A172 (cell line): ENCODE measurements at places on chromosomes 7 and 10.
A peak's percentile ranks its signal among the peaks of the same experiment; 100 is the strongest.

- DNase-seq, result no peak
Measured at GRCh38 chr7:1844951-1845390, 174.9 kb downstream of the ELFN1 start.

DNA sequence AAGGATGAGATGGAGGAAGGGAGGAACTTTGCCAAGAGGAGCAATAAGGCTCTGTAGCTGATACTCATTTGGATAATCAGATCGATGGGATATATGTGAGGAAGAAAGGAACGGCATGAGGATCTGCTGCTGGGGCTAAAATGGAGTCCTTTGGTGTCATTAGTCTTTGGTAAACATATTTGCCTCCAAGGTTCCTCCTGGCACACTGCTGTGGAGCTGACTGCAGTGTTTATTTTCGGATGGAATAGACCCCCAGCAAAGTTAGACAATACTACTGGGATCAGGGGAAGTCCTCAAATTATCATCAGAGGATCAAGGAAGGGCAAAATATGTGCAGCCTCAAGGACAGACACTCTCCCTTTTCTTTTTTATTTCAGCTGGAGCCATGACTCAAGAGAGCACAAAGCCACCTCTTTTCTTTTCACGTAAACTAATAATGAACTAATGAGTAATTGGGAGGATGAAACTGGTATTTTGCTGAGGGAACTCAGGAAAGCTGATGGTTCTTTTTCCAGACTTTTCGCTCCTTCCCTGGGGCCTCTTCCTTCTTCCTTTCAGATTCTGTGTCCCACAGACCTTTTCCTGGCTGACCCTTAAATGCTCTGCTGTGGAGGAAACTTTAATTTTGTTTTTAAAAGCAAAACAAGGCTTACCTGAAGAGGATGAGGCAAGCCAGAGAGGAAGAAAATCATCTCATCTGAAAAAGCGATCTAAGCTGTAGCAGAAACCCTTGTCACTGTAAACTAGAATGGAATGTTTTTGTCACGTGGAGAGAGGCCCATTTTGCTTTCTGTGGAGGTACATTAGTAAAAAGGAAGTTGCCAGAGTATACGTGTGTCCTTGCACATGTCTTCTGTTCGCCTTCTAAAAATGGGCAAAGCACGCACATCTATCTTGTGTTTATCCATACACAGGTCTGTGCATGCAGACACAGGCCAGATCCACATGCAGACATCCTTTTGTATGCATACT is 33.3 kb downstream of the LRMDA start:
- DNase-seq, result no peak

DNA sequence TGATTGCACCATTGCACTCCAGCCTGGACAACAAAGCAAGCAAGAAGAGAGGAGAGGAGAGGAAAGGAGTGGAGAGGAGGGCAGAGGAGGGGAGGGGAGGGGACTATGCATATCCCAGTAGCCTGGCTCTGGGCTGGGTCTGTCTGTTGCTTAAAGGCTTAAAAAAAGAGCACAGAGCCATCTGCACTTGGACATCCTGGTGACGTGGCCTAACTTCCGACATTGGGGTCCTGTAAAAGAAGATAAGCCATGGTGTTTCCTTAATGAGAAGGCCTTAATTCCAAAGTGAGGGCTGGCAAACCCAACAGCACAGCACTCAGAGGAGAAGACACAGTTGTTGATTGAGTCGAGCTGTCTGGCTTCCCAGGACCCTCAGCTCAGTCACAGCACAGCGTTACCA is 352.6 kb downstream of the PAXIP1 start:
- DNase-seq, result no peak

- DNase-seq, result no peak
Measured at GRCh38 chr10:73471226-73471625, 24.6 kb downstream of the PPP3CB start.

DNA sequence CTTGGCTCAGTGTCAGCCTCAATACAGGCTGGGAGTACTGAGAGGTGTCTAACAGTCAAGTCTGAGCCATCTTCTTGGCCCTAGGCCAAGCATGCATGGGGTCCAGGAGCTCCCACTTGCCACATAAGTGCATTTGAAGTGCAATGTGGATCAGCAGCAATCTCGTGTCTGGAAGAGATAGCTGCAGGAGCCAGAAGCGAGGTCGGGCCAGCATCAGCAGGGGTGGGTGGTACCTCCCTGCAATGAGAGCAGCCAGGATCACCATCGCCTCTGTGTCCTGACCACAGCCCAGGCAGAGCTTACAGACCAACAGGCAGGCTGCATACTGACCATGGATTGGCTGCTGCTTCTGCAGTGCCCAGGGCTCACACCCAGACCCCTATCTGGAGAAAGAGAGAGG is 83.0 kb upstream of the CXCL12 start:
- DNase-seq, result no peak

GRCh38 chr7:86025807-86026206 is 617.9 kb upstream of the GRM3 start:
- DNase-seq, result no peak

DNA sequence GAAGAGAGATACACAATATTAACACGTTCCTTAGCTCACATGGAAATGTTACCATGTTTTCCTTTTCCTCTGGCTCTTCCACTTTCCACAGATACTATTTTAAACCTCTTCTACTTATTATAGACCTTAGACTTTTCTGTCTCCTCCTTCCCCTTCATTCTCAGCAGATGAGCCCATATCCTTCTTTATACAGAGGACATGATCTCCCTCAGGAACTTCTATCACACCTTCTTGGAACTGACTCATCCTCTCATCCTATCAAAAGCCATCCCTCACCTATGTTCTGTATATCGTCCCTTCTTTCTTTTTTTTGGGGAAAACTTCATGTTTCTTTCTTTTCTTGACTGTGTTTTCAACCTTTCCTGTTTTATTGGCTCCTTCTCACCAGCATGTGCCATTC is 20.8 kb downstream of the MTPN start:
- DNase-seq, result no peak

GRCh38 chr7:126957443-126957842 is 295.3 kb downstream of the GRM8 start:
- DNase-seq, result no peak

DNA sequence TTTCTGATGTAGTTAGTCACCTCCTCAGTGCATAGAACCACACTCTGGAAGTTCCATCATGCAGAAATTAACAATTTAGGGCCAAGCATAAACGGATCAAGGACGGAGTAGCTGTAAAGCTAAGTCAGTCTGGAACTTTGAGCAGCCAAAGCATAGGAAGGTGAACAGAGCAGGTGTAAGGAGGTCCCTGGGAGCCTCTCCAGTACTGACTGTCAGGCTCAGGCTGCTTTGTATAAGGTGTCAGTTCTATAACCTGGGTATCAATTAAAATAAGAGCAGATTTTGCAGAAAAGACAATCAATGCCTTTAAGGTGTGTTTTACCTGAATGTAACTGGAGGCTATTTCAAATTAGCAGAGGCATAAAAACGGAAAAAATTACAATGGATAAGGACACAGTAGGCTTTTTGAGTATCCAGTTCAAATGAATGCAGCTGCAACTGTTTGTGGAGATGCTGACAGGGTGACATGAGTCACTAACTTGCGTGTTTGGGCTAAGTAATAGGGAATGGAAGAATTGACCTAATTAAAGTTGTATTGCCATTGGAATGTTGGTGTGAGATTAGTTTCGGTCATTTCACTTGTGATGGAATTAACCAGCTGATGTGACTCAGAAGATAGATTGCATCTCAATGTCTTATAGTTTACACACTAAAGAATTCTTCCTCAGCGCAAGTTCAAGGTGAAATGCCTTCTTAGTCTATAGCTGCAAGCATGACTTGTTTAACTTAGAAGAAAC is 417.9 kb upstream of the CNTNAP2 start:
- peak; percentile 51 for DNase-seq

DNA sequence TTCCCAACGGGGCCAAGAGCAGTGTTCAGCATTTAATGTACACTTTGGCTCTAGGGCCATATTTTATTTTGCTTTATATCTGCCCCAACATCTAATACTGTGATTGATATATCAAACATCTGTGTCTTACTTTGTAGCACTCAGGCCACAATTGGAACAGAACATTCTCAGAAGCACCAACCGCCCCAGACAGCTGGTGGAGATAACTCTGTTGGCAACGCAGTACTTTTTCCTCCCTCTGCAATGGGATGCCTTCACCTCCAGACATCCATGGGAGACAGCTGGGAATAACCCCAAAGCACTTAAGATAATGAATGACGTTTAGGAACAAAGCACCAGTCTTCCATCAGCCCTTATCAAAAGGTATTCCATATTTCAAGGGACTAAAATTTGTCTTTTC is 57.4 kb downstream of the PIP4K2A start:
- DNase-seq, result no peak

DNA sequence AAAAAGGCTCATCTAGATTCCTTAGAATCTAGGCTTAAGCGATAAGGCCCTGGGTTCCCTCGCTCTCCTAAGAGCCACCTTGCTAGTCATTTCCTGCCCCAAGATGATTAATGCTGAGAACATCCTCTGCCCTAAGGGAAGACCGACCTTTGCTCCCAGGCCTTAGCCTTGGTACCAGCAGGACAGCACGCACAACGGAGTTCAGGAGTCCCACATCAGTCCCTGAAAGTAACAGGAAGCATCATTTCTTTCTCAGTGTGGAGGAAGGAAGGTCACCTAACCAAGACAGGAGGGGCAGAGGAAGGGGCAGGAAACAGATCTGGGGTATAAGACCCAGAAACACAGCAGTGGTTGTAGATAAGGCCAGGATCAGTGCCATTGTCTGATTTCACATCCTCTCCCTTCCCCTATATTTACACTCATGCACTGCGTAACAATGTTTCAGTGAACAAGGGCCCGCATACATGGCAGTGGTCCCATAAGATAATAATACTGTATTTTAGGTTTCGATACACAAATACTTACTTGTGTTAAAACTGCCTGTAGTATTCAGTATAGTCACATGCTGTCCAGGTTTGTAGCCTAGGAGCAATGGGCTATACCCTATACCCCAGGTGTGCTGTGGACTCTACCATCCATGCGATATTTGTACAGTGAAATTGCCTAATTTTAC is 8.1 kb upstream of the FAM107B start:
- DNase-seq, result peak; percentile 93

GRCh38 chr7:3154317-3154716 is 110.7 kb upstream of the CARD11 start:
- DNase-seq, result no peak

- DNase-seq, result no peak
Measured at GRCh38 chr7:48148311-48148710, 22.9 kb upstream of the ABCA13 start.

GRCh38 chr10:129541200-129541599 is 74.2 kb downstream of the MGMT start:
- DNase-seq, result no peak

- DNase-seq, result no peak
Measured at GRCh38 chr7:5442757-5443305, 19.2 kb upstream of the TNRC18 start.

- peak; percentile 62 for DNase-seq
Measured at GRCh38 chr7:40700653-40701421, 566.0 kb downstream of the SUGCT start.

GRCh38 chr10:51596695-51597094 is 102.7 kb downstream of the CSTF2T start:
- no peak for DNase-seq
